NCI-H1092 treated with DMSO at 0.1 percent for 48 hours (cell line): ENCODE measurements at places on chromosomes 1 and 21.

DNA sequence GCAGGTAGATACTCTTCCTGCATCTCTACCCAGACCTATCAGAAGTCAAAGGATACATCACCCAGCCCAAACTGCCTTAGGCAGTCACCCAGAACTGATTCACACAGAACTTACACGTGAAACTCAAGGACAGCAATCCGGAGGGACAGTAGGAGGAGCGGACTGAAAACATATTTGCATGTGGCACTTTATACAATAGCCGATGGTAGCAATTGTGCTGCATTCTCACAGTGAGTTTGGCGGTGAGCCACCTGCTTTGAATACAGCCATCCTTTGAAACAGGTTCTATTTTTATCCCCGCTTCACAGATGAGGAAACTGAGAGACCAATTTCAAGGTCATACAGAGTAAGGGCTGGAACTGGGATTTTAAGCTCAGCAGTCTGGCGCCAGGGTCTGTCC is 69.5 kb downstream of the EDEM3 start:
- no peak for DNase-seq

GRCh38 chr1:17098446-17099317 is 20.6 kb downstream of the PADI2 start:
- no peak for DNase-seq

DNA sequence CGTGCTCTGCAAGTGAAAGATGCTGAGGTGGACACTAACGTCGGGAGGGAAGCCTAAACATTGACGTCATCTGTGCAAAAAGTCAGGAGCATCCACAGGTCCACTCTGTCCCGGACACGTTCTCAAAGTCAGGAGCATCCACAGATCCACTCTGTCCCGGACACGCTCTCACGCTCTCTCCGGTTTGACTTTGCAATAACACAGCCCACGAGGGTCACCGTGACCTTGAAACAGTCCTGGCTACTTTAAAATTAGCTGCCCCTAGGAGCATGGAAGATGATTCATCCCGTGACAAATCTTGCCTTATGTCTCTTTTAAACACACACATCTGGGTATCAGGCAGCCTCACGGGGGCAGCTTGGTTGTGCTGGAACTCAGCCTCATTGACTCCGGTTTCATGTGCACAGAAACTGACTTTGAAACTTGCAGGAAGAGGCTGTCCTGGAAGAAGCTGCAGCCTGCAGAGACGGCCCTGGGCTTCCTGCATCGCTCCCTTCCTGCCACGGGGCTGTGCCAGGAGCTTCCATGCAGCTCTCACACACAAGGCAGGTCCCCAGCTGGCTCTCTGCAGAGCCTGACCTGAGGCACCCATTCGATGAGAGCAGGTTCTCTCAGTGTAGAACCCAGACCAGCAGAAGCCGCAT is 18.1 kb upstream of the COL18A1 start:
- no peak for DNase-seq

GRCh38 chr1:183942933-183943693 is 94.4 kb downstream of the COLGALT2 start:
- no peak for DNase-seq

DNA sequence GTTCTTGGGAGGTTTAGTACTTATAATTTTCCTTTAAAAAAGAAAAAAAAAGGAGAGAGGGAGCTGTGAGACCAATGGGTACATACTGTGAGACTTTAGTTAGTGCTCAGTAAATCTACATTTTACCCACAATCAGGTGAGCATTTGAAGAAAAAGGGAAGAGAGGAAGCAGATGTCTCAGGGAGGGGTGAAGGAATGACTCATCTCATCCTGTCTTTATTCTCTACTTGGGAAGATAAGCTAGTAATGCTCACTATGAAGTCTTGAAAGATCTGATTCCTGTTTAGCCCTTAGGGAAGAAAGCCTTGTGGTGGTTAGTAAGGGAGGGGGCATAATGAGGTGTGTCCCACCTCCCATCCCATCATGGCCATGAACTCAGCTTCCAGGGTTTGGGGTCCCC is 112.6 kb downstream of the PLD5 start:
- no peak for DNase-seq
